ENCODE measurements at places on chromosomes 6 and 20. TPM values are rescaled to one million over a fixed set of nuclear protein-coding genes. Genes with fewer than 3 reads are reported as not detected.

DNA sequence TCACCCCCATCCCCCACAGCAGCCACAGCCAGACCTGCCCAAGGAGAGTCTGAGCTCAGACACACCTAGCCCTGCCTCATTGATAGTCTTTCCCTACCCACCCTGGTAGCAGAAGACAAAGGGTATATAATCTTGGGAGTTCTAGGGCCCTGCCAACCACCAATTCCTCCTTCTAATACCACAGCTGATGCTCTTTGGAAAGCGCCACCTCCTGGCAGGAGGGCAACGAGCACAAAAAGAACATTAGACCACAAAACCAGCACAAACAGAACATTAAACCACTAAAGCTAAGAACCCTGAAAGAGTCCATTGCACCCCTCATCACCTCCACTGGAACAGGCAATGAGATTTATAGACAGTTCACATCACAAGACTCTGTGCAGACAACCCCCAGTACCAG is 195.8 kb upstream of the FUT9 start:
- no peaks in the 10 kb centered on the region for H3K27me3 ChIP-seq
- H3K27ac ChIP-seq, result no peak overlapping the region
- H3K4me3 ChIP-seq, result no peak overlapping the region
- no peaks in the 10 kb centered on the region for H3K36me3 ChIP-seq
- H3K4me1 ChIP-seq, result no peaks in the 10 kb centered on the region

- H3K27me3 ChIP-seq, result no peaks in the 10 kb centered on the region
- no peak overlapping the region for H3K4me3 ChIP-seq
- no peak overlapping the region for H3K27ac ChIP-seq
- no peaks in the 10 kb centered on the region for H3K4me1 ChIP-seq
- H3K36me3 ChIP-seq, result no peaks in the 10 kb centered on the region
Measured at GRCh38 chr6:157659536-157660271, 163.3 kb upstream of the SNX9 start.

- no peak for DNase-seq
- H3K4me1 ChIP-seq, result peaks cover 18% of the 10 kb centered on the region
- H3K27me3 ChIP-seq, result no peaks in the 10 kb centered on the region
- H3K27ac ChIP-seq, result no peak overlapping the region
- H3K4me3 ChIP-seq, result no peak overlapping the region
- H3K36me3 ChIP-seq, result no peaks in the 10 kb centered on the region
Measured at GRCh38 chr20:18005170-18005989, 36.6 kb downstream of the MGME1 start.

The FILIP1 gene
- polyA plus RNA-seq, result 0.46 TPM

Measured in sigmoid colon (tissue), 7 donors.